ENCODE measurements at places on chromosomes 7 and 10. TPM values are rescaled to one million over a fixed set of nuclear protein-coding genes. Genes with fewer than 3 reads are reported as not detected.

DNA sequence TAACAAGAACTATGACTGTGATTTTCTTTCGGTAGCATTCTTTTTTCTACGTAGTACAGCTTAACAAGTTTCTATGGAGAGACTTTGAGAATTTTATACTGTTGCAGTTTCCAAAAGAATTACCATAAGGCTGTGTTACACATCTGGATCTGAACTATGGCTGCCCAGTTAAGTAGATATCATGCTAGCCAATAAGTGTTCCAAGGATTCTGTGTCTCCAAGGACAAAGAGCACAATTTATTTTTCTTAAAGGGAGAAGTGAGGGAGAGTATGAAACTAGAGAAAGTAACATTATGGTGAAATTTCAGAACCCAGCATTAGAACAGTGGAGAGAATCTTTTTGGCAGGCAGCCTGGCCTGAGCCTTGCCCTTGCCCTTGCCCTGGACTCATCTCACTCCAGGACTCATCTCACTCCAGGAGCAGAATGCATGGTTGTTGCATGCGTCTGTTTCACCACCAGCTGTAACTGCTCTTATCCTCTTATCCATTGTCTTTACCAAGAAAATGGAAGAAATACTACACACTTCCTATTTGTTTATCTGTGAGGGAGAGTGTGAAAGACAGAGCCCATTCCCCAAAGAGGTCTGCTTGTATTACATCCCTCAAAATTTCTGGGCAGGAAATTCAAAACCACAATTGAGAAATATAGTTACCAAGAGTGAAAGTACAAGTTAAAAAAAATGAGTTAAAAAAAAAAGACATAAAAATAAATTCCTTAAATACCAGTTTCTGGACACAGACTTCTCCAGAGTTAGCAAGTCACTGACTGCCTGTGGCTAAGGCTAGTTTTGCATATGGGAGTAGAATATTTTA, 1067.5 kb downstream of the NRG3 start:
- no peaks in the 10 kb centered on the region for H3K4me1 ChIP-seq
- no peak overlapping the region for H3K4me3 ChIP-seq
- H3K27me3 ChIP-seq = no peaks in the 10 kb centered on the region
- H3K27ac ChIP-seq = peak overlapping the region; percentile 21

- no peak for DNase-seq
- no peak overlapping the region for H3K27ac ChIP-seq
- H3K4me3 ChIP-seq = no peak overlapping the region
- H3K27me3 ChIP-seq = no peaks in the 10 kb centered on the region
- H3K36me3 ChIP-seq = no peaks in the 10 kb centered on the region
Measured at GRCh38 chr10:44659320-44659719, 251.8 kb upstream of the TMEM72 start.

DNA sequence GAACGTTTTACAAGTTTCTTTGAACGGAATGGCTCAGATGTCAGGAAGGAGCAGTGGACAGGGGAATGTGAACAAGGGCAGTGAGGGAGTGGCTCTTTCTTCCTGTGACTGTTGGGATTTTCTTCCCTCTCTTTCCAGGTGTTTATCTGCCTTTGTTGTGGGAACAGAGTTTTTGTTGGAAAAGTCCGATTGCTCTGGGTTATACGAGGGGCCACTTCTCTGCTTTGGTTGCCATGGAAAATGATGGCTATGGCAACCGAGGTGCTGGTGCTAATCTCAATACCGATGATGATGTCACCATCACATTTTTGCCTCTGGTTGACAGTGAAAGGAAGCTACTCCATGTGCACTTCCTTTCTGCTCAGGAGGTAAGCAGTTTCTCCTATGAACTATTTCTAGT, 41.4 kb downstream of the ZRANB1 start:
- no peak for DNase-seq
- H3K27me3 ChIP-seq = no peaks in the 10 kb centered on the region
- H3K4me1 ChIP-seq = no peaks in the 10 kb centered on the region
- H3K36me3 ChIP-seq = peaks cover 40% of the 10 kb centered on the region

DNA sequence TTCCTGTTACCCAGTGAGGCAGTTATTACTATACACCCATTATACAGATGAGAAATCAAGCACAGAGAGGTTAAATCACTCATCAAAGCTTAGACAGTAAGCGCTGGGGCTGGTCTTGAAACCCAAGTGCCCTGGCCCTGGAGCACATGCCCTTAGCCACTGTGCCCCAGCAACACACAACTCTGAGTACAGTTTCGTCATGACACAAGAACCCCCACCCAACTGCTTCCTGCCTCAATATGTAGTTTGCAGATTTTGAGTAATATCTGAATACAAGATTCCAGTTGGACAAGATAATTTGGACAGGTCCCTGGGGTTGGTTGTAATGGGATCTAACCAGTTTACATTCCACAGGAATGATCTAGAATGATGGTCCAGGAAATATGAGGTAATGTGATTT, 62.8 kb downstream of the SH3PXD2A start:
- no peak overlapping the region for H3K27ac ChIP-seq
- DNase-seq = no peak
- H3K36me3 ChIP-seq = peaks cover 4% of the 10 kb centered on the region
- no peaks in the 10 kb centered on the region for H3K4me1 ChIP-seq
- H3K4me3 ChIP-seq = no peak overlapping the region
- no peaks in the 10 kb centered on the region for H3K27me3 ChIP-seq

DNA sequence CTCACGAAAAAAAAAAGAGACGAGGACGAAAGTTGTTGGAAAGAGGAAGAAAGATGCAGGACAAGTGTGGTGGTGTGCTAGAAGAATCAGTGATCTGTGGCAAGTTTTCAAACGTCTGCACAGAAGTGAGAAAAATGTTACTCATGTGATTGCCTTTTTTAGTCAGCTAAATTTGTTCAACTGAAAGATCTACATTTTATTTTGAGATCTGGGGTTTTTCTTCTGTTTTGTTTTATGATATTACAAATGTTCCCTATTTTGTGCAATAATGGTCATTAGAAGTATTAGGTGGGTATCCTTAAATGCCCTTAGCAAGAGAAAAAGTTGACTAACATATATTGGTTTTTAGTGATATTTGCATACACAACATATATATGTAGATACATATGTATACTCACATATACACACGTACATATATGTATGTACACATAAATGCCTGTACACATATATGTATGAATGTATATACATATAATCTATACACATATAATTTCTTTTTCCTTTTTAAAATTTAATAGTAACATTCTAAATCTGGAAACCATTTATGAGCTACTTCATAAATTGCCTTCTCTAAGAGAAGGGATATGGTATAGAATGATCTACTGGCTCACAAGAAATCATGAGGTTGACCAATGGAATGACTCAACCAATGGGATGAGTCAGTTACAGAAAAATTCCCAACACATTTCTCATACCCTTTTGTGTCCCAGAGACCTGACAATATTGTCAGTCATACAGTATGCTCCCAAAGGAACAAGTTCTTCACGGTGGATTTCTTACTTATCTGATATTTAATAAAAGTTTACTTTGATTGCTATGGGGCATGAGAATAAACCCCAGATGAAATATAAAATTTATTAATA, 38.4 kb downstream of the SLC39A12 start:
- H3K4me3 ChIP-seq = no peak overlapping the region
- no peak for DNase-seq
- H3K36me3 ChIP-seq = no peaks in the 10 kb centered on the region
- no peaks in the 10 kb centered on the region for H3K4me1 ChIP-seq

GRCh38 chr10:126468876-126469643, 80.8 kb upstream of the ADAM12 start:
- no peak for DNase-seq
- H3K4me3 ChIP-seq = no peak overlapping the region
- no peaks in the 10 kb centered on the region for H3K36me3 ChIP-seq

Gene PPP1R17
- total RNA-seq = not detected

All from spleen (tissue), 13 donors.